ENCODE measurements at places on chromosomes 1 and 21.

- no peak for DNase-seq
Observed at GRCh38 chr1:90122654-90123340, 127.9 kb downstream of the ZNF326 start.

DNA sequence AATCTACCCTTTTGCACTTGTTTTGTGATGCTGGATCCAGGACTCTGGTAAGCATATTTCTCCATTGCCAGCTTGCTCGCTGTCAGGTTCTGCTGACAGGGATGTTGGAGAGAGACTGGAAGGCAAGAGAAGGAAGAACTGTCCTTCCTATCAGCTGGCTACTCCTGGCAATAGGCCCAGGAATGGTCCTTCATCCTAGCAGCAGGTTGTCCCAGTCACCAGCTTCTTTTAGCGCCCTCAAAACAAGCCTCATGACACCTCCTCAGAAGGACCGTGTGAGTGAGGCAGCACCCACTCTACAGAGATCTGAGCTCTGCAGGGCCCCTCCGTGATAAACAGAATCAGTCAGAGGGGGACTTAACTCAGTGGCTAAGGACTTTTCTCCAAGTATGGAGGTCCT, 33.1 kb upstream of the SLAMF9 start:
- DNase-seq = no peak

- DNase-seq = no peak
Observed at GRCh38 chr1:168518813-168519212, 25.0 kb downstream of the XCL2 start.

DNA sequence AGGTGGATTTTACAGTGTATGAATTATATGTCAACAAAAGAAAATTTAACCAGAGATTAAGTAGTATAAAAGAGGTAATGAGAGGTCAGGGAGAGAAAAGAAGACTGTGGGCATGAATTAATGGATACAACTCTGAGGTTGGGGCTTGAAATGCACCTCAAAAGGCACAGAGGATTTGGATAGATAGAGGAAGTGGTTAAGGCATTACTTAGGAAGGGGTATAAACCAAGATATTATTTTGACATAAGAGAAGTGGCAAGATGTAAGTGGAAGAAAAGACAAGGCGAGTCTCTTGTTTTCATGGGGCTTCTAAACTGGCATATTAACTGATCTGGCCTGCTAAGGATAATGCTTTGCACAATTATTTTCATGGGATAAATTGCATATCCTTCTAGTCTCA, 34.1 kb downstream of the RAP1A start:
- DNase-seq = no peak

- peak; percentile 40 for DNase-seq
Observed at GRCh38 chr1:31701091-31701736, 2.6 kb downstream of the COL16A1 start.

DNA sequence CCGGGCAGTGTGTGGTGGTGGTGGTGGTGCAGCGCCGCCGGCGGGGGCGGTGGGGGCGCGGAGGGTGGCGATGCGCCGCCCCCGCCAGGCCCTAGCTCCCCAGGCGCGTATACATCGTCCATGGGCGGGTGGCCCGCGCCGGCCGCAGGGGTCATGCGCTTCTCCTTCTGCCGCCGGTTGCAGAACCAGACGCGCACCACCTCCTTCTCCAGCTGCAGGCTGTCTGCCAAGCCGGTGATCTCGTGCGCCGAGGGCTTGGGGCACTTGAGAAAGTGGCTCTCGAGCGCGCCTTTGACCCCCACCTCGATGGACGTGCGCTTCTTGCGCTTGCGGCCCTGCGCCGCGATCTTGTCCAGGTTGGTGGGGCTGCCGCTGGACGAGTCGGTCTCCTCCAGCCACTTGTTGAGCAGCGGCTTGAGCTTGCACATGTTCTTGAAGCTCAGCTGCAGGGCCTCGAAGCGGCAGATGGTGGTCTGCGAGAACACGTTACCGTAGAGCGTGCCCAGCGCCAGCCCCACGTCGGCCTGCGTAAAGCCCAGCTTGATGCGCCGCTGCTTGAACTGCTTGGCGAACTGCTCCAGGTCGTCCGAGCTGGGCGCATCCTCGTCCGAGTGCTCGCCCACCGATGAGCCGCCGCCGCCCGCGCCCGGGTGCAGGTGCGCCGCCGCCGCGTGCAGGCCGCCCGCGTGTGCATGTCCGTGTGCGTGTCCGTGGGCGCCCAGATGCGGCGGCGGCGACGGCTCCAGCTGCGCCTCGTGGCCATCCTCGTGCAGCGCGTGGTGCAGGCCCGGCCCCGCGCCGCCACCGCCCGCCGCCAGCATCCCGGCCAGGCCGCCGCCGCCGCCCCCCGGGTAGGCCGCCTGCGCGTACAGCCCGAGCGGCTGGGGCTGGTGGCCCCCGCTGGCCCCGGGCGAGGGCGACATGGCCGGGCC, 926 bp downstream of the POU3F1 start:
- DNase-seq = no peak

GRCh38 chr1:109799445-109799844, 35.7 kb upstream of the EPS8L3 start:
- no peak for DNase-seq

- no peak for DNase-seq
Observed at GRCh38 chr21:38596264-38597042, 98.2 kb upstream of the ERG start.

- DNase-seq = no peak
Observed at GRCh38 chr1:167689567-167689920, 32.2 kb upstream of the MPZL1 start.

DNA sequence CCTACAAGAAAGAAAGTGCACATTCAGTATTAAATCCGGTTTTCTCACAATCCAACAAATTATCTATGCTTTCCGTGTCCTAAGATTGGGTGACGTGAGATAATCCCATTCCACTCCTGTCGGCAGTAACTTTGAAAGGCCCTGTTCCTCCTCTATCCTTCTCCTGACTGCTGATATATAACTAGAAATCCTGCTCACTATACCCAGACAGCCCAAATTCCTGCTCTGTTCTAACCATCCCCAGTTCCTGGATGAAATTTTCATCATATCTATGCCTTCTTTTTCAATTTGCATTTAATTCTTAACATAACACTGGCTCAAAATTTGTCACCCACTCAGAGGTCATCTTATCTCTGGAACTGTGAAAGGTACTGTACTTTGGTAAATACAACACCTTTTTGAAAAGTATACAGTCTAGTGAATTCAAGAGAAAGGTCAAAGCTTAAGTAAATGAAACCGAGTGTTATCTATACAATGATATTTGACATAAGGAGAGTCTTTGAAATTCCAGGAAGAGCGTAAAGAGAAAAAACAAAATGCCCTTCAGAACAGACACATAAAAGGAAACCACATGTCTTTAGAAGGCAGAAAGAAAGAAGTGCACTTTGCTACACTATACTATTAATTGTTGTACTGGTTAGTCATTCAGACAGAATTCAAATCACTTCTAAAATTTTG, 200.5 kb upstream of the NEGR1 start:
- DNase-seq = no peak

DNA sequence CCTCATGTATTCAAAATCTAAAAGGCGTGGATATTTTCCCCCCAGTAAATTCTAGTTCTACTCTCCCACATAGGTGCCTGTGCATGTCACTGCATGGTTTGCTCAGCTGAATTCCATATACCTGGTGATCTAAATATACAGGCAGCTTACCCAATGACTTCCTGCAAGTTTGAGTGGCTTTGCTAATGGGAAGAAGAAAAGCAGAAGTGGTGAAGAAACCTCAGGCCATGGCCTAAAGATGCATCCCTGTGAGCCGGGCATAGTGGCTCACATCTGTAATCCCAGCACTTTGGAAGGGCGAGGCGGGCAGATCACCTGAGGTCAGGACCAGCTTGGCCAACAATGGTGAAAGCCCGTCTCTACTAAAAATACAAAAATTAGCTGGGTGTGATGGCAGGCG, 11.5 kb downstream of the SLC44A3 start:
- DNase-seq = no peak

DNA sequence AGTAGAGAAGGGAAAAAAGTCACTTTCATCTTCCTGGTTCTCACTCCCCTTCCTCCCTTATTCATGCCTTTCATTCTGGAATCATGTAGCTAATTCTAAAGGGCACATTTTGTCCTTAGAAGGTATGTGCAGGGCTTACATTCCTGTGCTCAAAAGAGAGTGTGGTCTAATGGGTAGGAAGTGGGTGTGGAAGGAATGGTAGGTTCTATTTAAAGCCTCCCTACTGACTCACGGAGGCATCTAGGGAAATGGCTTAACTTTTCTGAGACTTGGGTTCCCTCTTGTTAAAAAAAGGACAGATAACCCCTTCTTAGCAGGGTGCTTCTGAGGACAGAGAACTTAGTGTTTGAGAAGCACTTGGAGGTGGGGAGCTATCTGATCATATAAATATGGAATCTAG, 249.3 kb upstream of the DUSP10 start:
- DNase-seq = no peak

GRCh38 chr1:175599212-175599705, 144.1 kb downstream of the TNR start:
- DNase-seq = no peak

DNA sequence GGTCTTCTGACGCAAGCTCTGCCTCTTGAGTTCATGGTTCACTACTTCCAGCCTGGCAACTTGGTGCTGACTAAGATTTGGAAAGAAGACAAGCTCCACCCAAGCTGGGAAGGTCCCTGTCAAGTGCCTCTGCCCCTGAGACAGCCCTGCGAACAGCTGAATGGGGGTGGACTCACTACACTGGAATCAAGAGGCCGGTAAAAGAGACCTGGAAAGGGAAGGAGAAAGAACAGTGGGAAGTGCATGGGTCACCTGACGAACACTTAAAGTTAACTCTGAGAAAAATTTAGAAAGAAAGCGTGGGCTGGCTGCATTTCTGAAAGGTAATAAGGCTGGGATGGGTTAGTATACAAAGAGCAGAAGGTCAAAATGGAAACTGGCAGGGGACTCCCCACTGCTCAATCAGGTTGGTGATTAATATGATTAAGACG, 26.1 kb upstream of the ZNF496 start:
- DNase-seq = no peak

- DNase-seq = no peak
Observed at GRCh38 chr1:203550846-203551245, 56.9 kb downstream of the OPTC start.

DNA sequence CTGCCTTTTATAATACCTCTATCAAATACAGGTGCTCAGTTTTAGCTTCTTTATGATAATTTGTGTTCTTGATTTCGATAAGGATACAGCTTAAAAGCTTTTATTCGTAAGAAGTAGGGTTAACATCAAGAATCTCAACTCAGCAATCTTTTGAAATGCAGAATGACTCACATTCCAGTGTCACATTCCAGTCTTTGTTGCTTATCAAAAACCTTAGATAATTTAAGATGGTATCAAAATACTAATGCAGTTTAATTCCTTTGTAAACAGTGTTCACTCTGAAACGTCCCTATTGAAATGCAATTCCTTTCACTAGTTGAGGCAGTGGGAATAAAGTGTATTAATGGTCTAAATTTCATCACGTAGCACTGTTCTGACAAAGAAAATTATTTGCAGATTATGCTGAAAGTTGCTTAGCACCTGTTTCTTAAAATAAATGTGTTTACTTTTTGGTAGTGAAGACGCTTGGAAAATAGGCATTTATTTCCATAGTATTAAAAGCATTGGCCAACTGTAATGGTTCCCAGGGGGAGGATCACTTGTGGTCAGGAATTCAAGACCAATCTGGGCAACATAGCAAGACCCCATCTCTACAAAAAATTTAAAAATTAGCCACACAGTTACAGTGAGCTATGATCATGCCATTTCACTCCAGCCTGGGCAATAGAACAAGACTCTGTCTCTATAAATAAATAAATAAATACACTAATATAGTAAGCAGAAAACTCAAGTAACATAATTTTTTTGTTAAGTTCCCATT, 10.1 kb upstream of the CNN3 start:
- no peak for DNase-seq

- no peak for DNase-seq
Observed at GRCh38 chr1:36709869-36710481, 227.3 kb upstream of the CSF3R start.

GRCh38 chr21:36450511-36450910, 29.4 kb downstream of the CLDN14 start:
- no peak for DNase-seq

GRCh38 chr1:184903111-184903692, 71.1 kb downstream of the NIBAN1 start:
- DNase-seq = no peak

DNA sequence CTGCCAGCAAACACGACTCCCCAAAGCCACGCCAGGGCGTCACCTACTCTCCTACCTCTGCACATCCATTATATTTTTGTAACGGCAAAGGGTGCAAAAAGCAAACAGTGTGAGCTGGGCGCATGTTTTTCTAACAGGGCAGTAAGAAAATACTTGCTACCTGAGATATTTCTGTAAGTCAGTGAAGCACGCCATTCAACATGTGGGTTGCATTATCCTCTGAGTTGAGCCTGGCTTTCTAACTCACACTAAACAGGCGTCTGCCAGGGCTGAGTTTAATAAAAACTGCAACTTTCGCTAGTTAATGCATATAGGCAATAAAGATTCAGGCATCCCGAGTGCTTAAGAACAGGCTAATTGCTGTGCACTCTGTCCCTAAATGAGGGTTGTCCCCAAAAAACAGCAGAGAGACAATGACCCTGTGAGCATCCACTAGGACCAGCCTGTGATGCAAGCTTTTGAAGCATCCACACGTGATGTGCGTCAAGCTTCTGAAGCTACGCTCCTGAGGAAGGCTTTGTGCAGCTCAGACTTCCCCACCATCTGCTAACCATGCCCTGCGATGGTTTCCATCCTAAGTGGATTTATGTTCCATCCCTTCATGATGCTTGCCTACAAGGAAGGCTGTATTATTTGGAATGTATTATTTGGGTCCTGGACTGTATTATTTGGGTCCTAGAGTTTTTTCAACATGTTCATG, 70.0 kb upstream of the SIM2 start:
- DNase-seq = no peak

- no peak for DNase-seq
Observed at GRCh38 chr21:33397717-33398116, 5.5 kb upstream of the IFNGR2 start.

DNA sequence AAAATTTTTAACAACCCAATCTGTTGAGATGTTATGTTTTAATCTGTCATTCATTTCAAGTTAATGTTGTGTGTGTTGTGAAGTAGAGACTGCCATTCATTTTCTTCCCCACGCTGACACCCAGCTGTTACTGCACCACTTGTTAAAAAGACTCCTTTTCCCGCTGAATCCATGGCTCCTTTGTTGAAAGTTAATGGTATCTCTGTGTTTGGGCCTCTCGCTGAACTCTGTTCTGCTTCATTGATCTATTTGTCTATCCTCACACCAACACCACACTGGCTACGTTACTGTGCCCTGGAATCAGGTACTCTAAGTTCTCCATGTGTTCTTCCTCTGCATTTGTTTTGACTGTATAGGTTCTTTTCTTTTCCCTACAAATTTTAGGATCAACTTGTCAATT, 58.2 kb downstream of the PDE9A start:
- DNase-seq = no peak

GRCh38 chr1:6260961-6261614, at the start of gene GPR153:
GPR153 (minus strand) TSS chr1:6261098; CDS start chr1:6254905, 6,193 bp downstream.
- peak; percentile 56 for DNase-seq
